ENCODE measurements at places on chromosomes 6 and 20.

DNA sequence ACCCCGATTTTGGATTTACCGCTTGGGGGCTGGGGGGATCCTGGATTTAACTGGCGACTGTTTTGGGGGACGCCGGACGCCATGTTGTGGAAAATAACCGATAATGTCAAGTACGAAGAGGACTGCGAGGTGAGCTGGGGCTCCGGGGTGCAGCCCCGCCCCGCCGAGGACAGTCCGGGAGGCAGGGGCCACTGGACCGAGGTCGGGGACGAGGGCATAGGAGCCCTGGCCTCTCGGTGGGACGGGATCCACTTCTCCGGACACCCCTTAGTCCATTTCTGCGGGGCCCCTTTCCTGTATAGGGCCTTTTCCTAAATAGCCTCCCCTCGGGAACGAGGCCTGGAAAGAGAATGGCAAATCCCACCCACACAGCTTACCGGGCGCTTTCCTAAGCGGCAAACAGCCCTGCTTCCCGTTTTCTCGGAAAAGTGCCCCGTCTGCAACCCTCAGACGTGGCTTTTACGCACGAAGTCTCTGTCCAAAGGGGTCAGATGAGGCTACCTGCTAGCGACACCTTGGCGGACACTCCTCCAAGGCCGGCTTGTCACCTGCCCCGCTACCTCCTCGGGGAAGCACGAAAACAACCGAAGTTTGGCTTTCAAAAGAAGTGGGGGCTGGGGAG is 469 bp downstream of the TFAP2C start:
- DNase-seq: no peak

DNA sequence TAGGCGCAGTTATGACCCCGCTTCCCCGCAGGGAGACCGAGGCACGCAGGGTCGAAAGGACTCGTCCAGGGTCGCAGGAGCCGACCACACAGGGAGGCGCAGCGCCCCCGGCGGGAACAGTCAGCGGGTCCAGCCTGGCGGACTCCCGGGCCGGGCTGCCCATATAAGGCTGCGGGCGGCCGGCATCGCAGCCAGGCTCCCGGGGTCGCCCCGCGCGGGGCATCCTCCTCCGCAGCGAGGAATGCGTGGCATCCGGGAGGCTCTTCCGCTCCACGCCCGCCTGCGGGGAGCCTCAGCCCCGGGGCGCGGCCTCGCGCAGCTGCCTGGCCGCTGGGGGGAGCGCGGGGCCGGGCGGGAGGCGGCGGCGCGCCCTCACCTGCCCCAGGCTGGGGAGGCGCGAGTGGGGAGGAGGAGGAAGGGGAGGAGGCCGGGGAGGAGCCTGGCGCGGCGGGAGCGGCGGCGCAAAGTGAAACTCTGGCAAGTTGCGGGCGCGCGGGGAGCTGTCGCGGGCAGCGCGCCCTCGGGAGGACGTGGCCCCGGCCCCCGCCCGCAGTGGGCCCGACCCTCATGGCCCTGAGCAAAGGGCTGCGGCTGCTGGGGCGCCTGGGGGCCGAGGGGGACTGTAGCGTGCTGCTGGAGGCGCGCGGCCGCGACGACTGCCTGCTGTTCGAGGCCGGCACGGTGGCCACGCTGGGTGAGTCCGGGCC is at the start of gene SYNJ2:
Gene SYNJ2 (plus strand): TSS at position 469 of the 707 bp plus-strand sequence. CDS start 99 bp downstream, at position 568.
- peak; percentile 78 for DNase-seq

GRCh38 chr20:49306903-49307620 is 29.2 kb upstream of the ZNFX1 start:
- no peak for DNase-seq

DNA sequence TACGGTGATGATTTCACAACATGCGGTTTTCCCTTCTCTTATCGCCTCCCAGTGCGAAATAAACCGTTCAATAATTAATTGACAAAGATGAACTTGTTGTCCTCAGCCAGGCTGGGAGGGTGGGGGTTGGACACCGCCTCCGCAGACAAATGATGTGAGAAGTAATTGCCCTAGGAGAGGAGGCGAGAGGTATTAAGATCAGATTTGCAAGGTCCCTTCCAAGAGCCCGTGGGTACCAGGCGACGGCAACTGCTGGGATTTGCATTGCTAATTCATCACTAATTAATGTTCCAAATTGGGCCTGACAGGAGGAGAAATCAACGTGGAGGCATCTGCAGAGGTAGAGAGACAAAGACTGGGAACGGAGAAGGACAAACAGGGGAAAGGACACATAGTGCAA is 90.2 kb upstream of the CCDC167 start:
- no peak for DNase-seq

GRCh38 chr6:139743664-139744437 is 369.4 kb upstream of the CITED2 start:
- no peak for DNase-seq

DNA sequence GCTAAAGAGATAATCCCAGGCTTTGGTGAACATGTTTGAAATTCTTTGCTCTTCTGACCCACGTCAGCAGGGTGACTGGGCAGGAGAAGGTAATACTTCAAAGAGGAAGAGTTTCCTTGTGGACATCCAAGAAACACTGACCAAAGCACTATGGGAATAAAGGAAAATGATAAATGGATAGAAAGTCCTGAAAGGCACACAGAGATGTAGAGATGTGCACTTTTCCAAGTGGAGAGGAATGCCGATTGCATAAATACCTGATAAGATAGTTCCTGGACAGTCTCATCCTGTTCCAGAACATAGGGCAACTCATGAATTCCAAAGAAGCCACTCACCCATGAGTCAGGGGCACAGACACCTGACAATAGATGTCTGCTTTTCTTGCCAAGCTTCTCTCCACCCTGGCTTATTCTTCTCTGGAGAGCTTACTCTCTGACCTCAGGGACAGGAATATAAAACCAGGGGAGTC is 191.3 kb upstream of the FOXA2 start:
- no peak for DNase-seq

DNA sequence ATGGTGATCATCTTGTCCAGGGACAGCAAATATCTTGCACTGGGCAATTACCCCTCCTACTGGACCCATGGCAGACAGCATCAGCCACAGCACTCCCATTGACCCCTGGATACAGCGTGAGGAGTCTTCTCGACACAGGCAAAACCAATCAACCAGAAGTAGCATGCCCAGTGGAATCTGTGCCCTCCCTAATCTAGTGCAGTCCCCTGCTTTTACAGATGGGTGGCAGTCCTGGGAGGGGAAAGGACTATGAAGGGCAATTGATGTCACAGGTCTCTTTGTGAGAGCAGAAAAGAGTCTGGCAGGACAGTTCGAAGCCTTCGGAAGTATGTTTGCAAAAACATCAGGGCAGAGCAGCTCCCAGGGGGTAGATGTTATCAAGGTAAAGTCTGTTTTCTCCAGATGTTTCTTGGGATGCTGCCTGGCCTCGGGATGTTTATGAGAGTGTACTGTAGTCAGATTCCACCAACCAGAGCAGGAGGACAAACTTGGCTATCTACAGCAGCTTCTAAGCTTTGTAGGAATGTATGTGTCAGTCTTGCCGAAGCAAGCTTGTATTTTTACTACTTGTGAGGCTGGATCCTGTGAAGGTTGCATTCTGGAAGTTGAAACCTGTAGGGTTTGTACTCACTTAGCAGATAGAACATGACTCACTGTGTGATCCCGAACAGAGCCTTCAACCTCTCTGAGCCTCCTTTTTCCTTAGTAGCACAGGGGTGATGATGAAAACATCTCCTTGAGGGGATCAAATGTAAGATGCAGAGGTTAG is 63.0 kb upstream of the MYL9 start:
- no peak for DNase-seq

- DNase-seq: no peak
Observed at GRCh38 chr6:125962900-125963497, 6.4 kb downstream of the HINT3 start.

DNA sequence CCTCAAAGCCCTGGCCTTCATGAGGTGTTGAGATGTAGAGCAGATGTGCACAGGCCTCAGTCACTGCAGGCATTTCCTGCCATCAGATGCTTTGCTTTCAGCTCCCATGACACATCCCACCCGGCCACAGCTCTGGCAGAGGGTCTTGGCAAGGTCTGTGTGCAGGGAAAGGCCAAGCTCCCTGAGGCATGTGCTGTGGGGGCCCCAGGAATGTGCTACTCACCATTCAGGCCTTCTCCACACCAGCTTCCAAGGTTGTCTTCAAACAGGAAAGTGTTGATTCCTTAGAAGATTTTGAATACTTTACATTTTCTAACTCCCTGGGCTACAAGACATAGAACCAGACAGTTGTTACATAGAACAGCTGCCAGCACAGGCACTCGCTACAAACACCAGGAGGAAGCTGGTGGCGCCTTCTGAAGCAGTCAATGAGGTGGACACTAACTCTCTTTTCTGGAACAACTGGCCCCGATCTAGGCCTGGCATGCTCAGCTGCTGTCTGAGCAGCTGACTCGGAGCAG is 27.8 kb downstream of the CASS4 start:
- peak; percentile 49 for DNase-seq

DNA sequence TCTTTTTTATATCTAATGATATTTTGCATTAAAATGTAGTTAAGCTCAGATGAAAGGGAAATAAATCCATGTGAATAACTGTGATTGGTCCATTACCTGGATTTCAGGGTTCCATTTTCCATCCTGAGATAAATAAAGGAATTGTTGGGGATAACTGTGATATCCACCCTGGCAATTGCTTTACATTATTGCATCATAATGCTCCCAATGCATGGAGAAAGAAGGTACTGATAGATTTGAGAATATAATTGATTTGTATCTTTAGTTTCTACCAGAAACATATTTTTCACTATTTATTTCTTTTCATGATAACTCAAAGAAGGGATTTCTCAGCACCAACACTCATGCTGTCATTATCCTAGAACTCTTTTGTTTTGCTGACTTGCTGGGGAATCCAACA is 102.0 kb upstream of the KCNQ5 start:
- no peak for DNase-seq

- no peak for DNase-seq
Observed at GRCh38 chr6:53986721-53987521, 124.3 kb upstream of the MLIP start.

DNA sequence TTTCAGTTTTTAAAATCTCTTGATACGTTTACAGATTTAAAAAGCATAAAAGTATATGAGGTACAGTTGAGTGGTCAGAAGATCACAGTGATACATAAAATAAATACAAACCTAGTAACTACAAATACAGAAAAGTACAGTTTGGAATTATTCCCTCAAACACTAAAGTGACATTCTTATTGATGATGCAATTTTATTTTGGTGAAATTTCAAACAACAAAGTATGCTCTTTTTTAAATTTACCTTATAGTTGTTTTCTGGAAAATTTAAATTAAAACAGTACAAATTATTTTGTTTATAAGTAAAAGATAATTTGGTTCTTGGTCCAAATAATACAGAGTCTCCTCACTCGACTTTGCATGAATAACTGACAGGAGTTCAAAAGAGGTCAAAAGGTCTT is 1305.1 kb upstream of the GJE1 start:
- DNase-seq: no peak

GRCh38 chr20:62735331-62735821 is 26.7 kb downstream of the NTSR1 start:
- peak; percentile 30 for DNase-seq

- DNase-seq: no peak
Observed at GRCh38 chr6:36334832-36335459, 1.7 kb downstream of the BNIP5 start.

DNA sequence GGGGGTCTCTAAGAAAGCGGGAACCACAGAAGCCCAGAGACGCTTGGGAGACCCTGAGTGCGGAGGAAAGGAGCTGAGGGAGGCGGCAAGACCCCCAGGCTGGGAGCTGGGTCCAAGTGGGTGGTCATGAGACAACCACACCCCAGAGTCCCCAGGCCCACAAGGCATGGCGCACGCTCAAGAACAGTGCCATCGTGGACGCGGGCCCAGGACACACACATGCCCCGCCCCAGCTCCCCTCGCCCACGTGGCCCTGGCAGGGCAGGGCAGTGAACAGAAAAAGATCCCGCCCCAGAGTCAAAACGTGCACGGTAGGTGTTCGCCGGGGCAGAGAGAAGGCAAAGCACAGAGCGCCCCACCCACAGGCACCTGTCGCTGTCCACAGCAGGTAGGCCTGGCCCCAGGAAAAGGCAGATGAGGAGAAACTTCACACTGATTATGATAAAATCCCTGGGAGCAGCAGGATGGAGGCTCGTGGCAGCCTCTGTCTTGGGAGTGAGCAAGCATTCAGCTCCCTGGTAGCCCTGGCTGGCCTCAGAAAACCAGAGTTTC is 50.0 kb downstream of the BPIFB1 start:
- DNase-seq: no peak

DNA sequence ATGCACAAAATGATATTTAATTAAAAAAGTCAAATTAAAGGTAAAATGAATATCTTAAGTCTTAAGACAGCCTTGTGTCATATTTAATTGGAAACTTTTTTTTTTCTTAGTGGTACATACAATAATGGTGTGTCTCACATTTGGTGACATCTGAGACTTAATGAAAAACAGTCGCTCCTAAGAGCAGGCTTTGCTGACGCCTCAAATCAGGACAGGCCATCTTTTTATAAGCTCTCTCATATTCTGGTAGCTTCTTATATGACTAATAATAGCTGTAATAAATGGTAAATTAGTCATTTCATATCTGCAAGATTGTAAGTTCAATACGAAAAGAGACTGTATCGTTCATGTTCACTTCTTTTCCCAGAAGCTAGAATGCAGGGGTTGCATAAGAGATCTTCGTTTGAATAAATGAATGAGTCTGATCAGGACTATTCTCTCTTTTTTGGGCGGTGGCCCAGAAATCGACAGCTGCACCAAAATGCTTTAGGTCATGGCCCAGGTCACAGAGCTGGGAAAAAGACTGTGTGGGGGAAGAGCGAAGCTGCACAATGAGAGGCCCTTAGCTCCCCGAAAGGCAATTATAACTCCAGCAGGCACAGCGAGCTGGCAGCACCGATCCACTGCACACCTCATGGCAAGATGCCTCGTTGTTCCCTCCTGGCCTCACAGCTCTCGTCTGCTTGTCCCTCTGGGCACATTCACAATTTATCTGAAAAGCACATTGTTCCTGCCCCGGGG is 69.4 kb downstream of the NRN1 start:
- no peak for DNase-seq

DNA sequence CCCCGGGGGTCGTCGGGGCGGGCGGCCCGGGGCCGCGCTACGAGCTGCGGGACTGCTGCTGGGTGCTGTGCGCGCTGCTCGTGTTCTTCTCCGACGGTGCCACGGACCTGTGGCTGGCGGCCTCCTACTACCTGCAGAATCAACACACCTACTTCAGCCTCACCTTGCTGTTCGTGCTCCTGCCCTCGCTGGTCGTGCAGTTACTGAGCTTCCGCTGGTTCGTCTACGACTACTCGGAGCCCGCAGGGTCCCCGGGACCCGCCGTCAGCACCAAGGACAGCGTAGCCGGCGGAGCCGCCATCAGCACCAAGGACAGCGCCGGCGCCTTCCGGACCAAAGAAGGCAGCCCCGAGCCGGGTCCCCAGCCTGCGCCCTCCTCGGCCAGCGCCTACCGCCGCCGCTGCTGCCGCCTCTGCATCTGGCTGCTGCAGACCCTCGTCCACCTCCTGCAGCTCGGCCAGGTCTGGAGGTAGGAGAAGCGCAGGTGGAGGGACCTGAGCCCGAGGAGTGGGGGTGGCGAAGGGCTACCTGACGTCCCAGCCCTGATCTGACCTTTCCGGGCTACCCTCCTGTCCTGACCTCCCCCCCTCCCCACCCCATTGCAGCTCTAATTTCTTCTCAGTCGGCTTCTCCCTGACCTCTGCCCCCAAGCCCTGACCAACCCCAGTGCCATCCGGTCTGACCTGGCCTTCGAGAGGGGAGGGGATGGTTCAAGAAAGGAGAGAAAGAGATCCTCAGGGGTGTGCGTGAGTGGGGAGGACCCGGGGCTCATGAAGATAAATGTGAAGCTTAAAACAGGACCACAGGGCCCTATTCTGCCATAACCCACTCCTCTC is 558 bp downstream of the XKR7 start:
- DNase-seq: peak; percentile 87
